ENCODE measurements at places on chromosomes 6 and 20. TPM values are rescaled to one million over a fixed set of nuclear protein-coding genes. Genes with fewer than 3 reads are reported as not detected.

WFDC5 gene
- total RNA-seq = not detected

MLN gene
- total RNA-seq = not detected

CCN6 gene
- not detected for total RNA-seq

MUC22 gene
- not detected for total RNA-seq

PCK1 gene
- not detected for total RNA-seq

POLR1C gene
- total RNA-seq = 33.4 TPM

FAM217A gene
- total RNA-seq = not detected

BTNL2 gene
- total RNA-seq = not detected

TGM3 gene
- total RNA-seq = not detected

FGD2 gene
- total RNA-seq = 1.5 TPM

LINC00237 gene
- not detected for total RNA-seq

RUNX2 gene
- total RNA-seq = 13.2 TPM

KIFC1 gene
- total RNA-seq = 167 TPM

PRL gene
- not detected for total RNA-seq

EPB41L1 gene
- total RNA-seq = not detected

PLCB1 gene
- 1.2 TPM for total RNA-seq

SIRPB2 gene
- not detected for total RNA-seq

Data from activated CD4-positive, alpha-beta T cell treated with anti-CD3 and anti-CD28 coated beads, Interleukin-2, amount 10 ng/mL, durations not matched to agents 7 days and 5 days (primary cell).